Hematopoietic multipotent progenitor cell treated with erythropoietin and hydrocortisone succinate and interleukin-3 and kit ligand, for 4 days (in vitro differentiated cells): ENCODE measurements at places on chromosomes 11 and 22.

- no peak for DNase-seq
Measured at GRCh38 chr11:101881586-101881985, 33.2 kb upstream of the CEP126 start.

DNA sequence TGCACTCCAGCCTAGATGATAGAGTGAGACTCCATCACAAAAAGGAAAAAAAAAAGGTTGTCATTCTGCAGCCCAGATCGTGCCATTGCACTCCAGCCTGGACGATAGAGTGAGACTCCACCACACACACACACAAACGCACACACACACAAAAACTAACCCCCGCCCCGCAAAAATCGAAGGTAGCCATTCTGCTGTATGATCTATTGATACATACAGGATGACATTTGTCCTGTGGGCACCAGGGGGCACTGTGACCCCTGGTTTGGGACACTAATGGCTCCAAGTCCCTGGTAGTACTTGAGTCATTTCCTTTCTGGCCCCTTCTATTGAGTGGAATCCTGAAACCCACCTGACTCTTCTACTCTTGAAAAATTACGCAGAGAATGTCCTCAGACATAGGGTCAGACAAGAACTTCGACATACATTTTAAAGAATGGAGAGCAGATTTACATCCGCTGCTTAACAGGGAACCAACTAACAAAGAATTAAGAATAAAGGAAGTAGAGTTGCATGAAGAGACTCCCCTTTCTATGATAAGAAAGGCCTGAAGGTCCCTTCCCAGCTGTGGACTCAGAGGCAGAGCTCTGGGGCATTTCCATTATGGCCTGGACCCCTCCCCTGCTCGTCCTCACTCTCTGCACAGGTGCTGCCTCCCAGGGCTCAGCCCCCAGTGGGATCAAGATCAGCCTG lies 35.0 kb upstream of the PRAME start:
- peak; percentile 79 for DNase-seq

- no peak for DNase-seq
Measured at GRCh38 chr11:73248526-73249185, 23.5 kb upstream of the P2RY6 start.

GRCh38 chr22:28187612-28188011 lies 268.6 kb upstream of the PITPNB start:
- DNase-seq = no peak

- DNase-seq = no peak
Measured at GRCh38 chr11:57481915-57482781, 21.8 kb downstream of the RTN4RL2 start.
